ENCODE measurements at places on chromosomes 16 and 17. TPM values are rescaled to one million over a fixed set of nuclear protein-coding genes. Genes with fewer than 3 reads are reported as not detected.

KRTAP16-1 gene
- not detected for polyA plus RNA-seq

- no peak overlapping the region for H3K4me3 ChIP-seq
- H3K27ac ChIP-seq = no peak overlapping the region
- no peaks in the 10 kb centered on the region for H3K27me3 ChIP-seq
- peak; percentile 4 for DNase-seq
- H3K4me1 ChIP-seq = no peaks in the 10 kb centered on the region
Observed at GRCh38 chr16:6682142-6682811, 650.4 kb upstream of the RBFOX1 start.

- no peaks in the 10 kb centered on the region for H3K4me1 ChIP-seq
- H3K27me3 ChIP-seq = no peaks in the 10 kb centered on the region
- no peak overlapping the region for H3K4me3 ChIP-seq
- H3K36me3 ChIP-seq = no peaks in the 10 kb centered on the region
Observed at GRCh38 chr17:32541640-32542039, 54.8 kb downstream of the CDK5R1 start.

GRCh38 chr17:55202896-55203295 lies 61.9 kb upstream of the HLF start:
- H3K4me1 ChIP-seq = no peaks in the 10 kb centered on the region
- no peak overlapping the region for H3K27ac ChIP-seq
- H3K4me3 ChIP-seq = no peak overlapping the region
- H3K27me3 ChIP-seq = peaks cover 3% of the 10 kb centered on the region

DNA sequence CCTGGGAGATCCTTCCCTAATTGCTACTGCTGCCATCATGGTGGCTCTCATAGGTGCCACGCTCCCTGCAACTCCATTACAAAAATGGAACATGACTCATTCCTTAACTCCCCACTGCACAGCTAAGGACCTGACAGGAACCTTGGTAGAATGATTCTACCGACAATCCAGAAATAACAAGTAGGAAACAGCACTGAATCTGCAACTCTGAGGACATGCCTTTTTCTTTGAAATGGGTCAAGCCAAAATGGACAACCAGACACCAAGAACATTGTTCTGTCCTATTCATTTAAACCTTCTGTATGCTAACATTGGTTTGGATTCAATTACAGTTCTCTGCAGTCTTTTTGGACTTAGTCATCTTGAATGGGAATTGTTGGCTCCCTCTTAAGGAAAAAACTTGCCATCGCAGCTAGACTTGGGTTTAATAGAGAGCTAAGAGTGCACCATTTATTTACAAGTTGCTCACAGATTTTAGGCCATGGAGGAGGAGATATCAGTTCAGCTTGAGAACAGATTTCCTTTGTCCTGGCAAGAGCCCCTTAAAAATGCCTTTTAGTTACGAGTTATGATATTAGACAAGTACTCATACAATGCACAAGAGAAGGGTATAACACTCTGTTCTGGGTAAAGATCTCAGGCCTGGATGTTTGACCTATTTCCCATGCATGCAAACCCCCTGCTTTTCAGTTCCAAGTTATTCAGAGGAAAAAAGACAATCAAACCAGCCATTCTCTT lies 20.9 kb upstream of the NSRP1 start:
- H3K4me3 ChIP-seq = no peak overlapping the region

Data from large intestine (tissue), 12 donors.